ENCODE measurements at places on chromosomes 16 and 17.

DNA sequence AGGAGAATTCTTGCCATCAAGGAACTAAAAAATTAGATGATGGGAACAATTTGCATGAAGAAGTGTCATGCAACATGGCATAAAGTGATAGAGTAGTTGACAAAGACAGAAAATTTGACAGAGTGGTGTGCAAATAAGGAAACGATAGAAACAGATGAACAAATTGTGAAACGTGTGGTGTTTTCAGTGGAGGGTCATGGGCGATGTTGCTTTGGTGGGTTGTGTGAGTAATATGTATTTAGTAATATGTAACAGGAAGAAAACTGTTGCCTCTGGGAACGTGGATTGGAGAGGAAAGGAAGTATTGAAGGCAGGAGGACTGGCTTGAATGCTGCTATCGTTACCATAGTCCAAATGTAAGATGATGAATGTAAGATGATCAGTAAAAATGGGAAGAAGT, 3.6 kb downstream of the COX10 start:
- DNase-seq: no peak

- no peak for DNase-seq
These were observed 5.1 kb upstream of the CD300LD start for GRCh38 chr17:74597069-74597790.

GRCh38 chr17:9199571-9200551, 178.6 kb downstream of the NTN1 start:
- peak; percentile 15 for DNase-seq

- DNase-seq: peak; percentile 38
These were observed 9.3 kb downstream of the CENPX start for GRCh38 chr17:82013341-82013740.

- DNase-seq: no peak
These were observed 3.3 kb downstream of the SRCIN1 start for GRCh38 chr17:38602453-38602852.

DNA sequence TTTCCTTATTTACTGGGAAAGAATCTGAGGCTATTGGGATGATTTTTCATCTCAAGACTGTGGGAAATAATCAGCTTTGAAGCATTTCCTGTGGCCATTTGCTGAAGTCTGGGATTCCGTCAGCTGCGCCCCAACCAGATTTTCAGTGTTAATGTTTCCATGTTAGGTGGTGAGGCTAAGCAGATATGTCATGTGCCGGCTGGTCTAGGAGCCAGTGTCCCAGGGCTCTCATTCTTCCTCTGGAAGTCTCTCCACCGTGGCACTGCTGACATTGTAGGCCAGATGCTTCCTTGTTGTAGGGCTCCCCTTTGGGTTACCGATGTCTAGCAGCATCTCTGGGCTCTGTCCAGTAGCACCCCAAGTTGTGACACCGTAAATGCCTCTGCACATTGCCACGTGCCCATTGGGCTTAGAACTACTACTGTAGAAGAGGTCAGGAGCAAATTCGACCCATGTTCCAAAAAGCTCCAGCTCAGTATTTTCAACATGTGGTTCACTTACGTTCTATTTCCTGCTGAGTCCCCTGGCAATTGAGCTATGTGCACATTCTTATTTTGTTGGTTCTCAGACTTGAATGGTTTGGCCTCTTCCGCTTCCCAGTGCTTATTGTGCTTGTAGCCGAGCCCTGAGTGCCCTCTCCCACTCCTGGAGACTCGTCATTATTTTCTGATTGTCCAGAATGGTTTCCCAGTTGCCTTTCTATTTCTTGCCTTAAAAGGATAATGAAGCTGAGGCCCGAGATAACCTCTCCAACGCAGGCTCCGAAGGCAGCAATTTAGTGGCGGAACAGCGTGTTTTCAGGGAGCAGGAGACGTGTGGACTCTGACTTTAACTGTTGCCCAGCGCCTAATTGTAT, 82.2 kb downstream of the SPECC1 start:
- DNase-seq: no peak

GRCh38 chr16:52896478-52897164, 156.1 kb downstream of the CHD9NB start:
- DNase-seq: no peak

- no peak for DNase-seq
These were observed 24.0 kb downstream of the MYO19 start for GRCh38 chr17:36510636-36511035.

Measured in hematopoietic multipotent progenitor cell treated with erythropoietin and hydrocortisone succinate and interleukin-3 and kit ligand, for 4 days (in vitro differentiated cells).